ENCODE measurements at places on chromosomes 2 and 18.

GRCh38 chr2:189285349-189285748 is 105.8 kb upstream of the COL5A2 start:
- no peak for DNase-seq

DNA sequence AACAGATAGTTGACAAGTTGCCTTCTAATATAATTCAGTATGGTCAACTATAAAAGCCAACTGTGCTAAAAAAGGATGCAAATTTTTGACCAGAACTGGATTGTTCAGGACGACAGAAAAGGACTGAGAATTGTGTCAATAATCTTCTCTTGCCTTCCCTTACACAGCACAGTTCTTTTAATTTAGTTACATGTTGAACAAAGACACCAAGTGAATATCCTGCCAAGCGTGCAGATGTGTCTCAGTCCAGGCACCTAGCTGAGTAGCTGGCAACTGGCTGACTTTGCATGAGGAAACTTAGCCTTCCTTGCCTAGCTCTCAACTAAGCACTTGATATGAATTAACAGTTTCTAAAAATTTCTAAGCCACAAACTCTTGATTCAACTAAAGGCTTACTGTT is 801.4 kb downstream of the BCL11A start:
- no peak for DNase-seq

GRCh38 chr18:54860941-54861340 is 32.7 kb downstream of the RAB27B start:
- DNase-seq: no peak

DNA sequence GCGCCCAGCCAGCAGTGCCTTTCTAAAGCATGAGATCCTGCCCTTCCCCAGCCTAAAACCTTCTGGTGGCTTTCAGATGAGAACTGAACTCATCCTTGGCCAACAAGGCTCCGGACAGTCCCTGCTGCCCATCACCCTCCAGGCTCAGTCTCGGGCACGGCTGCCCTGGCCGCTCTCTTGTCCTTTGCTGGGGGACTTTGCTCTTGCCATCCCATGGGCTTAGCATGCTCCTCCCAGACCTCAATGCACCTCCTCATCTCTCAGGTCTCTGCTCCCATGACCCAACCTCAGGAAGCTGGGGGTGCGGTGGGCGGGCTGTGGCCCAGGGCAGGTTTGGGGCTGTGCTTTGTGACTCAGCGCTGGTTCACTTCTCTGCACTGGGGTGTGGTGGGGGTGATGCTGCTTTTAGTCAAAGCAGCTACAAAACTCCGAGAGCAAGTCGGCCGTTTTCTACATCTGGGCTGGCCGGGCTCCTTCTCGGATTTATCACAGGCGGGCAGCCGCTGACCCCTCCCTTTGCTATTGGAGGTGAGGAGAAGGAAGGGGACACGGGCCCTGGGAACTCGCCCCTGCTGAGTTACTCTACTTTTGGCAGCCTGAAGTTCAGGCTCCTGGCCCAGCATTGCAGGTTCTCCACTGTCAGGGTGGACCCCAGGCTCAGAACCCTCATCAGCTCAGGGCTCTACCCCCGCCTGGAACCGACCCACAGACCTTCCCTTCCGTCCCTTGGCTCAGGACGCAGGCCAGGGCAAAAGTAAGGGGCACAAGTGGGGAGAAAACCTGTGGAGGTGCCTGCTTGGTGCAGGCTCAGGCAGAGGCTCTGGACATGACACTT is 90.6 kb upstream of the TAF1B start:
- no peak for DNase-seq

DNA sequence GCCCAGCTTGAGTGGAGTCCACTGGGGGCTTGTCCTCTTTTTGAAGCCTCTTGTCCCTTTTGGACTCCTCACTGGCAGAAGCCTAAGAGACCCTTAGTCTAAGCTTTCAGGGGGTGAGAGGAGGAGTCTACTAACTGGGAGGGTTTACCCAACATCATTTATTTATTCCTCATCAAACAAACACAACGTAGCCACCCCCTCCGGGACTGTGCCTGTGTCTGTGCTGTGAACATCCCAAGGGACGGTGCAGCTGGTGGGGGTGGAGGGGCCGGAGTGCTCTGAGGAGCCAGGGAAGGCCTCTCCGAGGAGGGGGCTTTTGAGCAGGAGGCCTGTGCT is 42.7 kb upstream of the TAF1B start:
- no peak for DNase-seq

- no peak for DNase-seq
These were observed 565.4 kb downstream of the IRS1 start for GRCh38 chr2:226234187-226234586.

All from NCI-H2171 (cell line).